Stimulated activated CD4-positive, alpha-beta T cell treated with anti-CD3 and anti-CD28 coated beads, Interleukin-12 subunit alpha, Interleukin-12 subunit beta, amount 100 ng/mL, for 24 hours (primary cell): ENCODE measurements at places on chromosomes 4 and X.

DNA sequence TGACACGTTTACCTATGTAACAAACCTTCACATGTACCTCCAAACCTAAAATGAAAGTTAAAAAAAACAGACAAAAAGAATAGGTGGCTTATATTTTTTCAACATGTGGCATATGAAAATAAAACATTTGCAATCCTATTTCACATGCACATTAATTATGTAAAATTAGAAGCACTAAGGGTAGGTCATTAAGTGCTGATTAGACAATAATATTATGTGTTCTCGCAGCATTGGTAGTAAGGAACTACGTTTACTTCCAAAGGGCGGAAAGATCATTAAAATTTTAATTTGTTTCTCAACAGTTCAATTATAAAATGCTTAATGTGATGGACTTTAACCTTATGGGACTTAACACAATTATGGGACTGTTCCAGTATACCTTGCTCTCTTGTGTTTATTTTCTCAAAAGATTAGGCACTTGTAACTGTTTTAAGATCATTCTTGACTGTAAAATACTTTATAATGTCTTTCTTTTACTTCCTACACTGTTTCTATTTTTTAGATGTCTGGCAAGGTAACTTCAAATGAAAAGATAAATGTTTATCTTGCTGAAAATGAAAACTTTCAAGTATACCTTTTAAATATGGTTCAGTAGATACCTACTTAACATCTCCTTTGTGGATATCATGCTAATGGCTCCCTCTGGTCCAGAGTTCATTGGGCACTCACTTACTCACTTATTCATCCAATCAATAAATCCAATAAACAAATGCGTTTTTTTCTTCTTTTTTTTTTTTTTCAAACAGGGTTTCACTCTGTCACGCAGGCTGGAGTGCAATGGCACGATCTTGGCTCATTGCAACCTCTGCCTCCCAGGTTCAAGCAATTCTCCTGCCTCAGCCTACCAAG, 202.0 kb downstream of the ARAP2 start:
- no peak for DNase-seq

DNA sequence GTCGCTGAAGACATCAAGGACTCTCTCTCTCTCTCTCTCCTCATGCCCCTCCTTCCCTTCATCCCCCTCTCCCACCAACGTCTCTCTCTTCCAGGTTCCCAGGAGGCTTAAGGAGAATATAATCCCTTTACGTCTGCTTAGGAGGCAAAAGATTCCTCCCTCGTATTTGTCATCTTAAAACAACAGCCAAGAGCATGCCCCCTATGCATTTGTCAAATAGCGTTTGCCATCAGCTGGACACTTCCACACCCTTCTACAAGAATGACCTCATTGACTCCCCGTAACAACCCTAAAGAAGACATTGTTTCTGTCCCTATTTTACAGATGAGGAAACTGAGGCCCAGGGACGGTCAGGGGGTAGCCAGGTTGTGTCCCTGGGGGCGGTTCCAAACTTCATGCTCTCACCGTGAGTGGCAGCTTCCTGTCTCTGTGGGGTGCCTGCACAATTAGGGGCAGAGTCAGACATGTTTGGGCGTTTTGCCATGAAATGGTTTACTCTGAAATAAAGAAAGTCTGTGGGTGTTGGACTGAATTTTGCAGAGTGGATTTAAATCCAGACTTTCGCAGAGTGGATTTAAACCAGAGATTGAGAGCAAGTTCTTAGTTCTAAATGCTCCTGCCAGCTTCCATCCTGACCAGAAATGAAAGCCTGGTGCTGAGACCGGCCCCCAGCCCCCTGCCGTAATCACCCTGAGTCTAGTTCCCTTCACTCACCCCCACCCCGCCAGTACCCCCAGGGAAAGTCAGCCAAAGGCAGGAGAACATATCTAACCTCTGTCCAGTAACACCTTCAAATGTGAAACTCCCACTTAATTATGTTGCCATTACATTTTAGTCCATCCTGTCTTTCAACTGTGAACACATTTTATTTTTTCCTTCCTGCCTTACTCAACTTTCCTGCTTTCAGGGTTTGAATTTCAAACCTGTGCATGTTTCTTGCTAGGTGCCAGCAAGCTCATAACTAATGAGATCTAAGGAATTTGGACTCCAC, 44.3 kb upstream of the TBL1X start:
- DNase-seq = no peak

DNA sequence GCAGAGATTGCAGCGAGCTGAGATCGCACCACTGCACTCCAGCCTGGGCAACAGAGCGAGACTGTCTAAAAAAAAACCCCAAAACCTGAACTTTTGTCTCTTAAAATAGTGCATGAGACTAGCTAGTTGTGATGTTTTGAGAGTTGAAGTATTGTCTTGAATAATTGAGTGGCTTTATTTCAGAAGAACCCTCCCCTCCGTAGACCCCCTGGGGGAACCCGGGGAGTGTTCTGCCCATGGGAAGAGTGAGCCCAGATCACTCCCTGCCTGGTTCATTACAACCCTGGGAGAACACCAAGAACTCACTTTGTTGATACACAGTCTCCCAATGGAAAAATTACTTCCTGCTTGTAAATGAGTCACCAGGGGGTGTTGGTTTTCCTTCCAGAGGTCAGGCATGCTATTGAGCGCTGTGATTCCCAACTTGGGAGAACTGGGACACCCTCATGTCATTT, 65.3 kb upstream of the SHISA3 start:
- no peak for DNase-seq

GRCh38 chr4:89009115-89009514, 47.9 kb downstream of the FAM13A start:
- DNase-seq = no peak

GRCh38 chr4:89468602-89469001, 161.0 kb upstream of the GPRIN3 start:
- DNase-seq = no peak

GRCh38 chrX:23292988-23293651, 41.5 kb upstream of the PTCHD1 start:
- no peak for DNase-seq

DNA sequence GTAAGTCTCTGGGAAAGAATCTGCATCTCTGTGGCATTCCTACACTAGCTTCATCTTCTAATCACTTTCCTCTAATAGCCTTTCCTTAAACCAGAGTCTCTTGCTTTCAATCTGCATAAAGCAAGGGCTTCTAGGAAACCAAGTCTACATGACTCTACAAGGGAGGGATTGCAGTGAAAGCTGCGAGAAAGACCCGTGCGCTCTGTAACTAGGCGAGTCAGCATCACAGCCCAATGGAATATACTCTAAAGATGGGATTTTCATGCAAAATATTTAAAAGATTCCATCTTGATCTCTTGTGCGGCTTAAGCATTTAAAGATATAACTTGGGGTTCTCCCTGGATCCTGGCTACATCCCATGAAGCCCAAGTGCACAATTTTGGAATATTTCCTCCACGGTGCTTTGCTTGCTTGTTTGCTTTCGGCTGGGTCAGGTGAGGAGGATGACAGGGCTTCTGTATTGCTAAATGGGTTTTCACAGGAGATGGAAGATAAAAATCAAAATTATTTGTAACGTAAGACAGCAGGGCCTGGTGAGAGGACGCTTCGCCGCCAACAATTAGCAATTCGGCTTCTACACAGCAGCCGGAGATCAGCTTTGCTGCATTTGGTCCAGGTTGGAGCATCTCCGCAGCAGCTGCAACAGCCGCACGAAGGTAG, 687 bp upstream of the GRIA2 start:
- DNase-seq = no peak

DNA sequence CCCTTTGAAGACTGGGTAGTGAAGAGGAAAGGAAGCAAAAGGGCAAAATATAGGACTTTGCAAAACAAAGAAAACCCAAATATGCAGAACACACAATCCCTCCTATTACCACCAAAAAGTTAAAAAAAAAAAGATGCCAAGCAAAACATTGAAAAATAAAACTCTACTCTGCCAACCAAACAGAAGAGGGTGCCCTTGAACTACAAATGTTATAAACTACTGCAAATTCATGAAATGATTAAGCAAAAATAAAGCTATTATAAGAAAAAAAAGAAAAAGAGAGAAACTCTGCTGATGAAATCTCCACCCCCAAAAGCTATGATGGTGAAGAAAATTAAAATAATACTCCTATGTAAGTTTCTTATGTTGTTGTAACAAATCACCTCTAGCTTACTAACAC, 168.5 kb upstream of the STK26 start:
- no peak for DNase-seq

- no peak for DNase-seq
Observed at GRCh38 chrX:17743913-17744312, 6.6 kb downstream of the SCML1 start.

DNA sequence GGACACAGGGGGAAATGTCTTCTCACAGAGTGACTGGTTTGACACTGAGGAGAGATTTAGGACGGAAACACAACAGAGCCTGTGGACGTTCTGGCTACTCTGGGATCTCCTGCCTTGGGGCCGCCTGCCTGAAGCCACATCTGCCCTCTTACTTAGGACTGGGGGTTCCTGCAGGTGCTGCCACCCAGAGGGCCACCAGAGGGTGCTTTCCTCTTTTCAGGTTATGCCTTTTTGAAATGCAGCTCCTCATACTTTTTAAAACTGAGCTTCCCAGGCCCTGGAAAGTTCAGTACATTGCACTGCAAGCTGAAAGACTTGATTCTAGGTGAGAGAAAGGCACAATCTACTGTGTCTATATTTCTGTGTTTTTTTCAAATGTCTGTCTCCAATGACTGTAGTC, 92.2 kb upstream of the PGRMC2 start:
- DNase-seq = no peak

DNA sequence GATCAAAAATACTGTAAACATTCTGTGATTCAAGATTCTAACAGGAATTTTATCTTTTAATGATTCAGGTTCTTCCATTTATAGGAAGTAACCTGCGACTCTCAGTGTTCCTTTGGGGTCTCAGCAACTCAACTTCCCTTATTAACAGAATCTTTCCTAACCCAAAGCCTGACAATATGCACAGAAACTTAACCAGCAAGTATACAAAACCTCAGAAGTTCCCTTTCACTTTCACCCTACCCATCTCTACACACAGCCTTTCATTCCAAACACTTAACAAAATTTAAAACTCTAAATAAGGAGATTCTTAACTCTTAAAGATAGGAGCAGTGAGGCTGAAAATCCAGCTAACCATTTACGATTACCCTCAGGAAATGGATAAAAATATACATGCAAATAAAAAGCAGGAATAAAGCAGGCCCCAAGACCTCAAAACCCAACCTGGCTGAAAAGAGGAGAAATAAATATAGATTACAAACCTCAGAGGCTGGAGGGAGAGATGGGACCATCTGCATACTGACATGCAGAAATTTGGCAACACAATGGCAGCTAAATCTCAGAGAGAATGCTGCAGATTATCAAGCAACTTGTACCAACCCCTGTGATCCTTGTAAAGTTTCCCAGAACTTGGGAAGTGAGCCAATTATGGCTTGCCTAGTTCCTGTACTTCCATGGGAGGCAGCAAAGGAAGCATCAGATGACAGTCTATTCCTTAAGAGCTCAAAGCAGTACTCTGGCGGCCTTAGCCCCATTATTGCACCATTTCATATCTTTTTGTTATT, 101.0 kb downstream of the ATP11C start:
- no peak for DNase-seq

DNA sequence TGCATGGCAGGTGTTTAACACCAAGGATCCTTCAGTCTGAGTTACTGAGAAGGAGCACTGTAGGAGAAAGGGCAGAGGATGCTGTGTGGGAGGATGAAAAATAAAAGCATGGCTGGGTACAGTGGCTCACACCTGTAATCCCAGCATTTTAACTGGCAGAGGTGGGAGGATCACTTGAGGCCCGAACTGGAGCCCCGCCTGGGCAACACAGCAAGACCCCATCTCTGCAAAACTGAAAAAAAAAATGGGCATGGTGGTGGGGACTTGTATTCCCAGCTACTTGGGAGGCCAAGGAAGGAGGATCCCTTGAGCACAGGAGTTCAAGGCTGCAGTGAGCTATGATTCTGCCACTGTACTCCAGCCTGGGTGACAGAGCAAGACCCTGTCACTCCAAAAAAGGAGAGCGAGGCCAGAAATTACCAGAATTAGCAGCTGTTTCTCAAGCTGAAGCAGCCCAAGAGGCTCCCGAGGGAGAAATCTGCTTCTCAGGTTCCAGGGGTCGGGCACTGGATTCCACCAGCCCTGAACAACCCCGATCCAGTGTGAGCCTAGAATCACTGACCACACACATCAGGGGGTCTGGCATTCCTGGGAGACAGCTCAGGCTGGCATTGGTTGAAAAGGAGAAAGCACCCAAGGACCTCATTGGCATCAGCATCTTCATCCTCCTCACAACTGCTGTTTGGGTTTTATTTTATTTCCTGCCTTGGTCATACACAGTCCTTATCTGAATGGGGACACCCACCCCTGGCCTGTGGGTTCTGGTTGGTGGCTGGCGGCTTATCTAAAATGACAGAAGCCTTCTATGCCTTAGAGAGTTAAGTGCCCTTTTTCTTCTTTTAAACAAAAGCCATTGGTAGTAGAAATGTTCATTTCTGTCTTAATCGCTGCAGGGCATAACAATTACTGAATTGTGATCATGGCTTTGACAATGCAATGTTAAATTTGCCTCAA, 66.3 kb upstream of the TRIM2 start:
- DNase-seq = no peak

GRCh38 chr4:149793459-149793858, 22.2 kb downstream of the IQCM start:
- DNase-seq = no peak

DNA sequence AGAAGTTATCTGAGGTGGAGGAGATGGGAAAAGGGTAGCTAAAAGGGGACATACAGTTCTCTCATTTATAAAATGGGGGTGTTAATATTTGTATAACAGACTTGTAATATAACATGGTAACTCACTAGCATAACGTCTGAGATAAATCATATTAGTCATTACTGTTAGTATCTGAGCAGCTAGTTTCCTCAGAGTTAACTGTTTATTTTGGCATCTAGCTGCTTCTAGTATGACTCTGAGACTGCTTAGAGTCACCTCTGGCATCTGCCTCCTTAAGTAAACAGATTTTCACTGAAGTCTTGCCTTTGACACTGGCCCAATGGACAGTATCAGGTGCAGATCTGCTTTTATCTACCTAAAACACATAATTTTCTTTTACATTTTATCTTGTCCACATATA, 58.1 kb downstream of the SLC30A9 start:
- no peak for DNase-seq

- DNase-seq = peak; percentile 6
Observed at GRCh38 chrX:149286940-149287349, 218.2 kb downstream of the IDS start.
